AG08395 (cell line): ENCODE measurements at places on chromosomes 11 and 22.
A peak's percentile ranks its signal among the peaks of the same experiment; 100 is the strongest.

- no peak for DNase-seq
Measured at GRCh38 chr22:42816336-42816735, 40.7 kb downstream of the ARFGAP3 start.

DNA sequence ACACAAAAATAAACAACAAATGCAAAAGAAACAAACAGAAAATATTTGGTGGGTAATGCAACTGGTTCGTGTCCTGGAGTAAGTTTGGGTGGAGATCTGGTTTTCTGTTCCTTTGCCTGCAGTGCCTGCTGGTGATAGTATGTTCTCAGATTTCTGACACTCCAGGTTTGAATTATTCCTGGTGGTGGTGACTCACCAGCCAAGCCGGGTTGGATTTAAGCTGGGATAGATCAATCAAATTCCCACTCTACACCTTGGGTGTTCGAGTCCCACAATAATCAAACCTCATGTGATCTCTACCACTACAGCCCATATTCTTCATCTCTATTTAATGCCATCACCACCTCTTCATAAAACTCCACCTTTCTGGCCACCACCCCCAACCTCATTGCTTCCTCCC lies 421.8 kb downstream of the NTM start:
- DNase-seq = no peak

DNA sequence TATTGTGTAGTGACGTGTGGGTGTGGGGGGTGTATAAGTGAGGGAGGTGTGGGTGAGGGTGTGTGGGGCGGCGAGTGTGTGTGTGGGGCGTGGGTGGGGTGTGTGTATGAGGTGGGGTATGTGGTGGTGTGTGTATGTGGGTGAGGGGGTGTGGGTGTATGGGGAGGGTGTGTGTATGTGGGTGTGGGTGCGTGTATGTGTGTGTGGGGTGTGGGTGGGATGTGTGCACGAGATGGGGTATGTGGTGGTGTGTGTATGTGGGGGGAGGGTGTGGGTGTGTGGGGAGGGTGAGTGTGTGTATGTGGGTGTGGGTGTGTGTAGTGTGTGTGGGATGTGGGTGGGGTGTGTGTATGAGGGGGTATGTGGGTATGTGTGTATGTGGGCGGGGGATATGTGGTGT lies 205.5 kb downstream of the OPCML start:
- DNase-seq = no peak

GRCh38 chr11:20163783-20164481 lies 3.7 kb upstream of the DBX1 start:
- DNase-seq = no peak

DNA sequence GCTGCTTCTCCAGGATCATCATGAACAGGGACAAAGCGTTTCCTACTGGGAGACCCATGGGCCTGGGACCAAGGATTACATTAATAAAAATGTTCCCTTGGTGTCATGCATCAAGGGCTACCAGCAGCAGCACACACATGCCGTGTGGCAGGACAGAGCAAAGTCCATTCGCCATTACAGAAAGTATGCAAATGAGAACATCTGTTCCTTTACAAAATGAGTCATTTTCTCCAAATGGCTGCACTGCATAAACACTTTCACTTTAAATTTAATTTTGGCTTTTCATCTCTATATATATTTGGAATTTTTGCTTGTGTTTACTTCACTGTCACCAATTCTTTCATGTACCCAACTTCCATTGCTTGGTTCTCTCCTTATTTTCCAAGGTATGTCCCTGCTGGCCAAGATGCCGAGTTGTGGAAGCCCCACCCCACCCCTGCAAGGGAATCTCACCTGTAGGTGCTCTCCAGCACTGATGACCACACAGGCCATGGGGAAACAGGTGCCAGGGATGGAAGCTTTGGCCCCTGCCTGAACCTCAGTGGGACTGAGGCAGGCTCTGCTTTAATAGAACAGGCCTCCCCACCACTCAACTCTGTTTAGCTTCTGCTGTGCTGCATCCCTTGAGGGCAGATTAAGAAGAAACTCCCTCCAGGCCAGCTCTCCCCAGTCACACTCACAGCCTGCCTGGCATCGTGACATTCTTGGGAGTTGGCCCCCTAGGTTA lies 15.6 kb upstream of the GNAZ start:
- no peak for DNase-seq

- peak; percentile 30 for DNase-seq
Measured at GRCh38 chr11:63510360-63511047, 4.6 kb downstream of the LGALS12 start.
